ENCODE measurements at places on chromosomes 16 and 17.

GRCh38 chr17:73589363-73589980 lies 54.8 kb downstream of the SDK2 start:
- DNase-seq: no peak

DNA sequence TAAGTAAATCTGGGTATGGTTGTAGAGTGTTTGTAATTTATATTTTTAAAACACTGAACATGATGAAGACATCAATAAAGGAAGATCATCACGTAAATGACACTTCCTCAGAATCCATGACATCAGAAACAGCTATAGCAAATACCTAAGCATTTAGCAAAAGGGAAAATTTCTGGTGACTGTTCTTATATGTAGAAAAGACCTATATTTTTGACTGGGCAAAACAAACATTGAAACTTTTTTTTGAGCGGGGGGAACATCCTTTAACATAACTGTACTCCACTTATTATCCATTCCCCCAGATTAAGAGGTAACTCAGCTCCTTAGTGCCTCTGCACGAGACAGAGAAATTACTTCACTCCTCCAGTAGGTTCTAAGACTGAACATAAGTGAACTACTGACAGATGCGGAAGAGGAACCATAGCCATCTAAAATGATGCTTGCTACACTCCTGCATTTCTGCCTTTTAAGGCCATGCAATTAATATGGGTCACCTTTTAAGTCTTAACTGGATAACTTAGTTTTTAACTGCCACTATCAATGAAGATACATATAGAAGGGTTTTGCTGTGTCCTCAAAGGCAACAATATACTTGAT lies 9.4 kb downstream of the CRYBA1 start:
- DNase-seq: no peak

GRCh38 chr16:67710607-67711006 lies 8.5 kb downstream of the GFOD2 start:
- no peak for DNase-seq

- DNase-seq: no peak
These were observed 2.6 kb upstream of the TMEM219 start for GRCh38 chr16:29959293-29959692.

DNA sequence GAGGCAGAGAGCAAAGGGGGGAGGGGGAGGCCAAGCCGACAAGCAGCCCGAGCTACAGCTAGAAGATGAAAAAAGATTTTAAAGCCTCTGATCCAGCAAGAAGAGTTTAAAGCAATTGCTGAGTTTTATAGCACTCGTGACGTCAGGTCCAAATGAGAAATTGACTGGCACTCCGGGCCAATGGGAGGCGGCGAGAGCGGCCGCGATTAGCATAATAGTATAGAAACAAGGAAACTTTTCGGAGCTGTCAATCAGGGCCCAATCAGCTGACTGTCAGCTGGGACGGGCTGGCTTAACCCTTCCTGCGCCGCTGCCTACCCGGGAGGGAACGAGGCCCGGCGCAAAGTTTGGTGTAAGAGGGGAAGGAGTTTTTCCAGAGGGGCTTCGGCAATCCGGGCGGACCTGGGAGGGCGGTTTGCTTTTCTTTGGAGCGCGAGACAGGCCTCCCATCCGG lies at the start of gene MAF:
Gene MAF (minus strand): TSS at position 100 of the 454 bp plus-strand sequence. CDS start 835 bp downstream, outside the sequence.
- DNase-seq: no peak

DNA sequence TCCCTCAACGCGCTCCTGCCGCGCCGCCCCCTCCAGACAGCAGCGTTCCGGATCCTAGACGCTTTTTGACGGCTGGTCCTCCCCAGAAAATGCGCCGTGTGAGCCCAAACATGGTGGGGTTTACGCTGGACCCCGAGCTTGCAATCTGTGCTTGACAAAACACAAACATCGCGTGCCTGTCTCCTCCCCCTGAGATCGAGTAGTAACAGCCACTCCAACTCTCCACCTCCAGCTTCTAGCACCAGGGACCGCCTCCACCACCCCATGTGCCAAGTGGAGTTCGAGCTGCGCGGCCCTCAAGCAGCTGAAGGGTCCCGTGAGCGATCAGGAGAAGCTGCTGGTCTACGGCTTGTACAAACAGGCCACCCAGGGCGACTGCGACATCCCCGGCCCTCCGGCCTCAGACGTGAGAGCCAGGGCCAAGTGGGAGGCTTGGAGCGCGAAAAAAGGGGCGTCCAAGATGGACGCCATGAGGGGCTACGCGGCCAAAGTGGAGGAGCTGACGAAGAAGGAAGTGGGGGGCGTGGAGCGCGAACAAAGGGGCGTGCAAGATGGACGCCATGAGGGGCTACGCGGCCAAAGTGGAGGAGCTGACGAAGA lies 656 bp upstream of the GEMIN4 start:
- no peak for DNase-seq

DNA sequence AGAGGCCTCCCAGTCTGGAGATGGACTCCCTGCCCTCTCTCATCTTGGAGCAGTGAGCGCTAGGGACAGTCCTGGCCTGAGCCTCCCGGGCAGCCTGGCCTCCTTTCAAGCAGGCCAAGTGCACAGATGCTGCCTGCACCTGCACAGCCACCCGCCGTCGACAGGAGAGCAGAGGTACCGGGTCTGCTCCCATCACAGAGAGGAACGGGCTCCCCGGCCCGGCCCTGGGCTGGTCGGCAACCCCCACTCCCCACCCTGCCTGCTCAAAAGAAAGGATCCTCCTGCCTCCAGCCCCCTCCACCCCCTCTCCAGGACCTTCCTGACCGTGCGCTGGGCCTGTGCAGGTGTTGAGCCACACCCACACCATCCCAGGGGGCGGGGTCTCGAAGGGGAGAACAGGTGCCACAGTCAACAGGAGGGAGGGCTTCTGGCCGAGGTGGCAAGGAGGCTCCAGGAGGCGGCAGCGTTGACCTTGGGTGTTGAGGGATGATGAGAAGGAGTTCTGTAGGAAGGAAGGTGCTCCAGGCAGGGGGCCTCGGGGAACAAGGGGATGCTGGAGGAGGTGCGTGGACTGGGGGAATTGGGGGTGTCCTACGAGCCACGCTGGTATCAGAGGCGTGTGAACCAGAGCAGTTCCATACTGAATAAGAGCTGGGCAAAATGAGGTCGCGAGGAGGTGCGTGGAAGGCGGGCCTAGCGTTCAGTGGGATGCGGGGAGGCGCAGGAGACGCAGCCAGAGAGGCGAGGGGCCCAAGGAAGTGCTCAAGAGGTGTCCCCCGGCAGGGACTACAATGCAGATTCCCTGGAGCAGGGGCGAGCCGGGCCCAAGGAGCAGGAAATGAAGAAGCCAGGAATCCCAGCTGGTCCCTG lies 967 bp upstream of the CDH15 start:
- DNase-seq: no peak

- no peak for DNase-seq
These were observed 11.7 kb upstream of the SREBF1 start for GRCh38 chr17:17848311-17849082.

- DNase-seq: no peak
These were observed 140.0 kb downstream of the SNX11 start for GRCh38 chr17:48247603-48248002.

DNA sequence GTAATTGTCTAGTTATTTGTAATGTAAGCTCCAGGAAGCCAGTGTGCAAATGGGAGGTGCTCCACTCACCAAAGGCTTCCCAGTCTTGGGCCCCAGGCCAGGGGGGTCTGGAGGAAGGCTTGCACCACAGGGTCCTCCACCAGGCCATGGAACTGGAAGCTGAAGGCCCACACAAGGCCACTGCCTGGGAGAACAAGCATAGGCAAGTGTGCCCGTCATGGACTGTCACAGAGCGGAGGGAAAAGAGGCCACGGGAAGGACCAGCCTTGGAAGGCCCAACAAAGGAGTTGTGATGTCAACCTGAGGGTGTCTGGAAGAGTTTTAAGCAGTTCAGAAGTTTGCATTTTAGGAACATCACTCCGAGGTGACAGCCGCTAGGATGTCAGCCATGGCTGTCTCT lies 3.0 kb upstream of the SRRM2 start:
- no peak for DNase-seq

DNA sequence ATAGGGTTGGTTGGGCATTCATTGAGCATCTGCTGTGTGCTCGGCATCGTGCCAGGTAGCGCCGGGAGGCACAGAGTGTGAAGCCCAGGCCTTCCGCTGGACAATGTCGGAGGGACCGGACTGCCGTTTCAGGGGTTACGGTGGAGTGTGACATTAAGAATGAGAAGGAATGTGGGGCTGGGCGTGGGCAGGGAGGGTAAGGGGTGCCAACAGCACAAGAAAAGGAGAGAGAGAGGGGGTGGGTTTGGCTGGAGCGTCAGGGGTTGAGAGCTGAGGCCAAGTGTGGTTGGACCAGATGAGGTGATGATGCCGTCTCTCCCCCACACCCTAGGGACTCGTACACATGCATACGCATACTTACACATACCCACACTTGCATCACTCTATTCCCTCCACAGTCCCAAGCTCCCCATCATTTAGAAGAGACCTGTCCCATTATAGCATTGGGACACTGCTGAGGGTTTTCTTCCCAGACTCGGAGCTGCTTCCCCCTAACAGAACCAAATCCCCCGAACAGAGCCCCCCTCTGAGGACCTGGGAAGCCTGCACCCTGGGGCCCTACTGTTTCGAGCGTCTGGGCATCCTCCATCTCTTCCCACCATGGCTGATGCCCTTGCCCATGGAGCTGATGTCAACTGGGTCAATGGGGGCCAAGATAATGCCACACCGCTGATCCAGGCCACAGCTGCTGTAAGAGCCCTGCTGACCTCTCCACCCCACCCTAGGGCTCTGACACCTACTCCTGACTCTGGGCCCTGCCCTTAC lies 3.3 kb upstream of the KCTD11 start:
- DNase-seq: no peak

GRCh38 chr17:51833620-51834019 lies 324.9 kb downstream of the CA10 start:
- no peak for DNase-seq

- no peak for DNase-seq
These were observed 5.2 kb downstream of the CCDC102A start for GRCh38 chr16:57531253-57531575.

DNA sequence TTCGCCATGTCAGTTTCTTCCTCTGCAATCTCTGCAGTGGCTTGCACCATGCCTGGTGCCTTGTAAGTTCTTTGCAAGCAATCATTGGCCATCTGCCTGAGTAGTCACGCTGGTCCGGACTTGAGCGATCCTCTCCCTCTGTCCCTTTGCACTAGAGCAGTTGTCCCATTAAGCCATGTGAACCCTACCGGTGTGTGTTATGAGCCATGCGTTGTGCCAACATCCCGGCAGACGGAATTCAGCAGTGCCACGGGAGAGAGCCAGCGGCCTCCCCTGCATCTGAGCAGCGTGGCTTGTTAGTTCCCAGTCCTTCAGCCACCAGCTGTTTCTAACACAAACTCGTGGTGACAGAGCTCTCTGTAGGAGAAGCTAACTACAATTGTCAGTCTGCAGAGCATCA lies 275.1 kb upstream of the HSBP1 start:
- DNase-seq: no peak

GRCh38 chr17:36732351-36732750 lies 131.0 kb downstream of the MRM1 start:
- no peak for DNase-seq

All from AG04449 (cell line).